NCI-H2171 (cell line): ENCODE measurements at places on chromosomes 4 and X.

GRCh38 chr4:173380987-173381386, 10.2 kb downstream of the SAP30 start:
- no peak for DNase-seq

DNA sequence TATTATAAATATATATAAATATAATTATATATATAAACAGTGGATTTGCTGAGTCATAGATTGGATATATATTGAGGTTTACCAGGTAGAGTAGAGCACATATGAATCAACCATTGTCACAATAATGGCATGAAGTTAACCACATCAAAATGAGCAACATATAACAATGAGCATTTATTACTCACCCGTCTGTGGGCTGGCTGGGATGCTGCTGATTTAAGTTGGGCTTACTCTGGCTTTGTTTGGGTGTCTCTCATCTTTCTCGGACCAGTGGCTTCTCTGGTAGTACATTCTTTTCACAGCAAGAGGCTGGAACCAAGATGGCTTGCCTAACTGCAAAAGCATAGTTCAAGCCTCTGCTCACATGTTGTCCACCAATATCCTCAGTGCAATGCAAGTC, 111.7 kb upstream of the TAPT1 start:
- DNase-seq = no peak

- no peak for DNase-seq
These were observed 123.0 kb downstream of the CAMK2D start for GRCh38 chr4:113638562-113638832.

GRCh38 chr4:124839786-124840390, 127.4 kb upstream of the ANKRD50 start:
- DNase-seq = no peak

- no peak for DNase-seq
These were observed 61.6 kb upstream of the NOCT start for GRCh38 chr4:138953961-138954371.

GRCh38 chr4:184417802-184418511, 56.4 kb downstream of the IRF2 start:
- DNase-seq = no peak
